Sigmoid colon (tissue), 7 donors: ENCODE measurements at places on chromosomes 3 and 15. TPM values are rescaled to one million over a fixed set of nuclear protein-coding genes. Genes with fewer than 3 reads are reported as not detected.

DPPA4 gene
- not detected for total RNA-seq

SYNM gene
- total RNA-seq: 1,227 TPM

TLR9 gene
- total RNA-seq: 0.55 TPM

- H3K27me3 ChIP-seq: peaks cover 5% of the 10 kb centered on the region
- no peak for DNase-seq
- no peak overlapping the region for H3K4me3 ChIP-seq
- no peaks in the 10 kb centered on the region for H3K4me1 ChIP-seq
These were observed 2.9 kb upstream of the LTF start for GRCh38 chr3:46467562-46467961.

- no peak overlapping the region for H3K27ac ChIP-seq
- no peak for DNase-seq
- H3K36me3 ChIP-seq: no peaks in the 10 kb centered on the region
- H3K4me1 ChIP-seq: no peaks in the 10 kb centered on the region
These were observed 19.4 kb downstream of the ASTE1 start for GRCh38 chr3:131007256-131007655.

DNA sequence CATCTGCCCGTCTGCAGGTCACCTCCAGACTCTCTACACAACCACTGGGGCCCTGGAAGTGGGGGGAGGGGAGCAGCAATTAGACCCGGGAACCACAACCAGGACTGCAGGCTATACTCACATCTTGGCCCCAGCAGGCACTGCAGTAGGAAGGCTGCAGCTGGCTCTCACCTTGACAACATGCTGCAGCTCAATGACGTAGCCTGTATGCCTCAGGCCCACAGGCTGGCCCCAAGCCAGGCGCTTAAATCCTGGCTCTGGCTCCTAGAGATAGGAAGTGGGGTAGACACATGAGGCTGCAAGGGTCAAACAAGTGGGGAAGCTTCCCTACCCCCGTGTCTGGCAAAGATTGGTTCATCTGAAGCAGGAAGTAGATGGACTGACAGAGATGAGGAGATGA, 4.6 kb upstream of the QRICH1 start:
- no peak overlapping the region for H3K27ac ChIP-seq
- H3K4me3 ChIP-seq: no peak overlapping the region
- H3K27me3 ChIP-seq: no peaks in the 10 kb centered on the region
- peaks cover 32% of the 10 kb centered on the region for H3K36me3 ChIP-seq
- no peak for DNase-seq
- peaks cover 14% of the 10 kb centered on the region for H3K4me1 ChIP-seq

- H3K27me3 ChIP-seq: no peaks in the 10 kb centered on the region
- no peak overlapping the region for H3K4me3 ChIP-seq
- no peak for DNase-seq
- H3K36me3 ChIP-seq: no peaks in the 10 kb centered on the region
These were observed 28.8 kb upstream of the UBL7 start for GRCh38 chr15:74489518-74490338.

- H3K4me1 ChIP-seq: no peaks in the 10 kb centered on the region
- DNase-seq: no peak
- H3K27me3 ChIP-seq: no peaks in the 10 kb centered on the region
These were observed 186.6 kb downstream of the GREM1 start for GRCh38 chr15:32904448-32904847.

DNA sequence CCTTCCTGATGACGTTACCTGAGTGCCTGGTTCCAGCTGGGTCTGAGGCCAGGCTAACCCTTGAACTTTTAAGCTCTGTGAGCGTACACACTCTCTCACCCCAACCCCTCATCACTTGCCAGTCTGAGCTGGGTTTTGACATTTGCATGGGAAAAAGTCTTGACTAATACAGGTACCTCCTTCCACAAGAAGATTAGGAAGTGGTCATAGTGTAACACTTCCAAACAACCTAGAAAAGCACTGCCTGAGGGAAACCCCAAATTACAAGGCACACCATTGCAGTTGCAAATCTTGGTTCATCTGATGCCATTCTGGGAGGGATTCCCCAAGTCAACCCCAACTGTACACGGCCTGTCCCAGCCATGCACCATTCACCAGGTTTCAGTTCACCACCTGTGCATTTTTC, 499.8 kb downstream of the FOXP1 start:
- H3K27me3 ChIP-seq: no peaks in the 10 kb centered on the region
- no peak overlapping the region for H3K4me3 ChIP-seq
- no peaks in the 10 kb centered on the region for H3K36me3 ChIP-seq
- no peak overlapping the region for H3K27ac ChIP-seq
- peaks cover 59% of the 10 kb centered on the region for H3K4me1 ChIP-seq

ROBO2 gene
- 2.8 TPM for total RNA-seq

HYAL1 gene
- 3.8 TPM for total RNA-seq

IL17RE gene
- 2.5 TPM for total RNA-seq

GRAMD1C gene
- total RNA-seq: 1.1 TPM
